ENCODE measurements at places on chromosomes 2 and 18. TPM values are rescaled to one million over a fixed set of nuclear protein-coding genes. Genes with fewer than 3 reads are reported as not detected.

DNA sequence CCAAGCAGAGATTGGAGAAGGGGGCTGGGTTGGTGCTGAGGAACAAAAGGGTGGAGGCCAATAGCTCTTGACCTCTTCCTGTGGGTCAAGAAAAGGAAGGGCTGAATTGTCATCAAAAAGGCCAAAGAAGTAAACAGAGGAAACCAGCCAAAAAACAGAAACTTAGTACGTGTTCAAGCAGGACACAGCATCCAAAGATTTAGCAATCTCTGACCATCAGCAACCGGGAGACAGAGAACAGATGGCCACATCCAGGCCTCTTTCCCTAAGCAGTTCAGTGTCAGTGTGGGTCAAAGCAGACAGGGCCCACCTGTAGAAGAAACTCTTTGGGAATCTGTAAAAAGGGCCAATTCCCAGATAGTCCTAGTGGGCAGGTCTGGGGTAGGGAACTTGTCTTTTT lies 2.9 kb downstream of the DNPEP start:
- no peak for DNase-seq

DNA sequence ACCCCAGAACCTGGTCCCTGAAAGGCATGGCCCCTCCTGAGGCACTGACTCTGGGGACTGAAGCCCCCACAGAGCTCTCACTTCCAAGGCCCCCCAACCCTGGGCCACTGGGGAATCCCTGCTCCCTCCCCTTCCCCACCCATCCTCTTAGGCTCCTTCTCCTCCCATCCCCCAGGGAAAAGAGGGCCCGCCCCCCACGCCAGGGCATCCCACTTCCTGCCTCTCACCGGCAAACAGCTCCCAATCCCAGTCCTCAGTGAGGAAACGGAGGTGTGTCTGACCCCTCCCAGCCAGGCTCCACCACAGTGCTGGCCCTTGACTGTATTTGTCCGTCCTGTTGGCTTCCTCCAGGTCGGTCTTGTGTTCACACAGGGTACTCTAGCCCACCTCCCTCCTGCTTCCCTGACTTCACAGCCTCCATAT lies 35.0 kb upstream of the PTMA start:
- no peak for DNase-seq

GRCh38 chr2:153873052-153874048 lies 1.6 kb downstream of the GALNT13 start:
- DNase-seq, result no peak

DNA sequence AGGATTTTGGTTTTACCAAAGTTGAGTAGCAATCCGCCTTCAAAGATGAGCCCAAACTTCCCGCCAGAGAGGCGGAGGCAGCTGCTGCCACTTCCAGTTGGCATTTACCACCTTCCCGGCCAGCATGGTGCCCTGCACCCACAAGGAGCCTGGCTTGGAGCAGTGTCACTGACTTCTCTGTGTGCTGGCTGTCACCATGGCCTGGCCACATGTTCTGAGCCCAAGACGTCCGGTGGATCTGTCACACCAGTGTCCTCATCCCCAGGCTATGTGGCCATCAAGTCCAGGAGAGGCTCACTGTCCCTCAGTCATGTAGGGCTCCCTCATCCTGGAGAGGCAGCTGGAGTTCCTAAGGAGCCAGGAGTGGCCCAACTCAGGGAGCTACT lies 100.6 kb downstream of the ACKR3 start:
- no peak for DNase-seq

GALNT5 gene
- not detected for polyA plus RNA-seq

DNA sequence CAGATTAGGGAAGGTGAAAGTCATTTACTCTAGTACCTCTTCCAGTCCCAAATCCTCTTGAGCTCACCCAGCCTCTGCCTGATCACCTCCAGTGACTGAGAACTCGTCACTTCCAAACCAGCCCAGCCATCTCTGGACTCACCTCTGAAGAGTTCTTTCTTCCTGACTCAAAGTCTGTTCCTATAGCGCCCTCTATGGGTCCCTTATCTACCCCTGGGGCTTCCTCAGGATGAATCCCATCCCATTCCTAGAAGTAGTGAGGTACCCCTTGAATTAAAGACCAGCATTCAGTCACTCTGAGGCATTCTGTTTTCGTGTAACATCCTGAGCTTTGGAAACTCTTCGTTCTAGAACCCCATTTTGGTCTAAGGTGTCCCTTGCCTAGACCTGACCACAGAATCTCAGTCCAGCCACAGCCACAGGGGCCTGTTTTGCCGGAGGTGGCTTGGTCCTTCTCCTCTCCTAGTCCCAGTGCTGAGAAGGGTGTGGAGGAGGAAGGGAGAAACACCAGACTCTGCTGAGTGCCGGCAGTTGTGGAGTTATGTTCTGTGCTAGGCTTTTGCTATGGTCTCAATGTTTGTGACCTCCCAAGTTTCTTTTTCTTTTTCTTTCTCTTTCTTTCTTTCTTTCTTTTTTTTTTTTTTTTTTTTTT lies 32.7 kb downstream of the SIX3 start:
- DNase-seq, result no peak

GRCh38 chr18:26961839-26962238 lies 96.3 kb upstream of the AQP4 start:
- DNase-seq, result no peak

- DNase-seq, result peak; percentile 25
These were observed 31.1 kb upstream of the EPG5 start for GRCh38 chr18:45998244-45998643.

GRCh38 chr2:103008586-103008985 lies 246.8 kb downstream of the TMEM182 start:
- DNase-seq, result no peak

DNA sequence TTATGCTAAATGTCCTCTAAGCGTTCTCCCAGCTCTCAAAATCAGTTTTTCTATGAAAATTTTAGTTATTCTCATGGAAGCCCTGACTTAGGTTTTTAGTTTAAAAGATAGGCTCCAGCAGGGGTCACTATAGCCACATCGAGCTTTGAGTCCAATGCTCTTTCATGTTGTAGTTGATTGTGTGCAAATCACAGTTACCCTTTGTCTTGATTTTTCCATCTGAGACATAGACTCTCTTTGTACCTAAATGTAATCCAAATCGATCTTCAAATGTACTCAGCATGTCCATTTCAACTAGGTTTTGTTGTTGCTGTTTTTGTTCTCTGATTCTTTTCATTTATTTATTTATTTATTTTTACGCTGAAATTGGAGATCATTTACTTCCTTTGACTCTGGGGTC lies 26.4 kb upstream of the MSTN start:
- DNase-seq, result no peak

DNA sequence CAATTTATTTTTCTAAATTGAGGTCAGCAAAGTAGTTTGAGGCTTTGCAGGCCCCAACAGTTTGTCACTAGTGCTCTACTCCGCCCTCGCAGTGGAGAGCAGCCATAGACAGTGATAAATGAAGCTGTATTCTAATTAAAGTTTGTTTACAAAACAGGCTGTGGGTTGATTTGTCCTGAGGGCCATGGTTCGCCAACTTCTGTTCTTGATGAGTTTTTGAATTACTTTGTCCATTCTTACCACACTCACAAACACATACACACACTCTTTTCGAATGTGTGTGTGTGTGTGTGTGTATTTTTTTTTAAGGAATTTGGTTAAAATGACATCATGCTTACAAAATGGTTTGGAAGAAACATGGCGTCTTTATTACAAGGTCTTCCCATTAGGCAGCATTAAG lies 68.6 kb downstream of the MTCL1 start:
- no peak for DNase-seq

DNA sequence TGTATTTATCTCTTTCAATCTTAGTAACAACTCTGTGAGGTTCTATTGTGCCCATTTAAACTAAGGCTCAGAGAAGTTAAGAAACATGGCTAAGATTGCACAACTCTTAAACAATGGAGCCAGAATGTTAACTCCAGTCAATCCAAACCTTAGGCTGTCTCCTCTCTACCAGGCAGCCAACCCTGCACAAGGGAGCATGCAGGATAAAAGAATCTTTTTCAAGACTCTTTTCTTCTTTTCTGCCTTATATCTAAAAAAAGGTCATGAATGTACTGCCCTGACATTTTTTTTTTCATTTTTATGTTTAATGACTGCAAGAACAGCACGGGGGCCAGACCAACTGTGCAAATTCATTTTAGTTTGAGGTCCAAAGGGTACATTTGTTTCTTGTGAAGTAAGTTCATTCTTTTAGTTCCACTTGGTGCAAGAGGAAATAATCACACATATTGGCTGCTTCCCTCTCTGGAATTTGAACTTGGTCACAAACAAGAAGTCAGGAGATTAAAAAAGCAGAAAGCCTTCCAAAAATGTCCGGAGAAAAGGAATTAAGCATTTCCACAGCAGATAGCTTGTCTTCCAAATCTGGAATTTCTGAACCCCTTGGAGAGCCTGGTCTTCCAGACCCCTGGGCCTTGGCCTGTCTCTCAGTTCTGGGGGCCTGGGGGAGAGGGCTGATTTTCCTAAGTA lies 96.0 kb upstream of the RIOK3 start:
- DNase-seq, result no peak

FECH gene
- polyA plus RNA-seq, result 15.8 TPM

TLK1 gene
- 19.2 TPM for polyA plus RNA-seq

LIMS2 gene
- 15.9 TPM for polyA plus RNA-seq

SCYGR4 gene
- not detected for polyA plus RNA-seq

GRCh38 chr2:98828793-98829371 lies 98.0 kb upstream of the MGAT4A start:
- peak; percentile 40 for DNase-seq

GRCh38 chr2:36530983-36531354 lies 67.0 kb downstream of the FEZ2 start:
- DNase-seq, result no peak

GRCh38 chr2:233352141-233352842 lies 2.0 kb upstream of the DGKD start:
- no peak for DNase-seq

SCN1A gene
- polyA plus RNA-seq, result not detected

DNA sequence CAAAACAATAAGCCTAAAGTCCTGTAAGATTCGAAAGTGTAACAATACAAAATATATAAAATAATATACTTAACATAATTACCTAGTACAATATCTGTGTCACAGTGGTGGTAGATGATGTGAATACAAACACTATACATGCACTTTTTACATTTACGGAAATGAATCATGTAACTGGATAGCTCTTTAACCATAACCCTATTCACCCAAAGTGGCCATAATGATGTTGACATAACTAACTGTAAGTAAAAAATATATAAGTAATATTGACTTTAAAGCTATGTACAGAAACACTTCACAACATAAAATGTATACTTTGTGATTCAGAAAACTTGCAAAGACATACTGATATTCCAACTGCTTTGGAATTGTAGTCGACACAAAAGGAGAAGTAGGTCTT lies 616.9 kb upstream of the SLC8A1 start:
- no peak for DNase-seq

DNA sequence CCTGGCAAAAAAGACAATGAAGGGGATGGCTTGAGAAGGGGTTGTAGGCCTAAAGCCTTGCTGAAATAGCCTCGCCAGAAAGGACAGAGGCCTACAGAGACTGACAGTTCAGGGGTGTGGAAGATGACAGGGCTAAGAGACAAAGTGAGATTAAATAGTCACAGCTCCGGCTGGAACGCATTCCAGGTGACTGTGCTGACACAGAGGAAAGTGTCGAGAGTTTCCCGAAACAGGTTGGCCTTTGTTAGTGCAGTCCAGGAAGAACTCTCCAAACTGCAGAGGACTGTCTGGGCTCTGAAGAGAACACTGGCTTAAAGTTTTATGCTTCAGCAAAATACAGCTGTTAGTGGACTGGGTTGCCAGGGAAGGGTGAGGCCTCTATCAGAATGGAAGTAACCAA lies 52.8 kb downstream of the METTL4 start:
- no peak for DNase-seq

GRCh38 chr18:76455003-76455676 lies 39.9 kb downstream of the ZNF516 start:
- DNase-seq, result no peak

GRCh38 chr18:49757513-49758262 lies 55.6 kb downstream of the ACAA2 start:
- no peak for DNase-seq

D2HGDH gene
- 0.93 TPM for polyA plus RNA-seq

- peak; percentile 57 for DNase-seq
These were observed 48.4 kb upstream of the PIK3C3 start for GRCh38 chr18:41906528-41907146.

- no peak for DNase-seq
These were observed 131.7 kb downstream of the GCA start for GRCh38 chr2:162475661-162476060.

GRCh38 chr2:225428360-225428759 lies 28.9 kb downstream of the NYAP2 start:
- no peak for DNase-seq

ITPRIPL1 gene
- 10.3 TPM for polyA plus RNA-seq

LRRTM4 gene
- polyA plus RNA-seq, result not detected

CPSF3 gene
- 27.8 TPM for polyA plus RNA-seq

DNA sequence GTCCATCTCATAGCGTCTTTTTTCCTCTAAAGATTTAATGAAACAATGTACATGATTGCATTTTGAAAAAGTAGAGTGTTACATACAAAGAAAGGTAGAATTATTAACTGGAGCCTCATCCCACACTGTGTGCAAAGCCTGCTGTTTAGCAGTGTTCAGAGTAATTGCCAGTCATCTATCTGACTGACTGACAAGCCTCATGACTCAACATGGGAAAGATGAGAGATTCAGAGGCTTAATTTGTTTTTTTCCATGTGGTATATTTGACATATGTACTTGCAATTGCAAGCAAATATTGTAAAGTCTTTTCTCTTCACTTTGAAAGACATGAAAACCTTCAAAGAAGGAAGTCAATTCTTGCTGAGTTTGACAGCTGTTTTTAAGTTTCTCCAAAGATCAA lies 14.7 kb downstream of the PCARE start:
- DNase-seq, result no peak

DNA sequence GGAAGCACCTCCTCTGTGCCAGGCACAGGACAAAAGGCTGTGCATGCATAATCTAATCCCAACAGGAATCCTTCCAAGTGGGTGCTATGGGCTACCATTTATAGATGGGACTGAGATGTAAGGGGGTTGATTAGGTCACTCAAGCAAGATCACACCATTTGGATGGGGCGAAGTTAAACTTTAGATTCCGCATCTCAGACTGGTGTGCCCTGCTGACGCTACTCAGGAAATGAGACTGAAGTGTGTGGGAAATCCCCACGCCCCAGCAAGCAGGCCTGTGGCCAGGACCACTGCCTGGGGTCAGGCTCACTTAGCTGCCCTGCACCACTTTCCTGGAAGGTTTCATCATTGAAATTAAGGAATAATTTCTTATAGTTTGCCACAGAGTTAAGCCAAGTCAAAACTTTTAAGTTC lies 70.5 kb upstream of the PPP1CB start:
- DNase-seq, result peak; percentile 50

- DNase-seq, result no peak
These were observed 115.2 kb downstream of the SLC5A7 start for GRCh38 chr2:108101481-108101880.

HOXD3 gene
- polyA plus RNA-seq, result not detected

GRCh38 chr2:112075490-112076260 lies 20.6 kb downstream of the TMEM87B start:
- no peak for DNase-seq

DNA sequence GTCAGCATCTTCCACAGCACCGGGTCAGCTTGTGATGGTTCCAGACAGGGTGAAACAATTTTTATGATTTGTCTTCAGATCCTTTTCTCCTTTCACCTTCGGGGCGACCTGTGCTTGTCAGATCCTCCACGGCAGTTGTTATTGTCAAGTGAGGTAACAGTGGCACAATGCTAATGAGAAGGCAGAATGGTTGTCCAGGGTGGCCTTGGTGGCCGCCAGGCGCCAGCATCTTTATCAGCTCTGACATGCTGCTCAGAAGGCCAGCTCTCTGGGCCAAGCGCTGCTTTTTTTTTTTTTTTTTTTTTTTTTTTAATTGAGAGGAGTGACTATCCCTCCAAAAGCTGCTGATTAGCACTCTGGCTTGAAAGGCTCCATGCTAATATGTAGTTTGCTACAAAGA lies 52.3 kb upstream of the MGAT5 start:
- DNase-seq, result no peak

- DNase-seq, result no peak
These were observed 148.0 kb downstream of the LDLRAD4 start for GRCh38 chr18:13366541-13366940.

Measured in CD4-positive, alpha-beta memory T cell (primary cell).